ENCODE measurements at places on chromosomes 12 and 14. TPM values are rescaled to one million over a fixed set of nuclear protein-coding genes. Genes with fewer than 3 reads are reported as not detected.

GRCh38 chr12:132069336-132069985, 74.7 kb downstream of the DDX51 start:
- H3K27me3 ChIP-seq, result no peaks in the 10 kb centered on the region
- no peak overlapping the region for H3K4me3 ChIP-seq
- peaks cover 4% of the 10 kb centered on the region for H3K4me1 ChIP-seq
- H3K36me3 ChIP-seq, result peaks cover 83% of the 10 kb centered on the region
- DNase-seq, result no peak

- H3K4me1 ChIP-seq, result no peaks in the 10 kb centered on the region
- H3K27ac ChIP-seq, result peak overlapping the region; percentile 65
- no peak overlapping the region for H3K4me3 ChIP-seq
- no peak for DNase-seq
Measured at GRCh38 chr12:3884671-3885070, 11.5 kb upstream of the PARP11 start.

- DNase-seq, result no peak
- H3K4me1 ChIP-seq, result no peaks in the 10 kb centered on the region
- H3K4me3 ChIP-seq, result no peak overlapping the region
- H3K36me3 ChIP-seq, result no peaks in the 10 kb centered on the region
- H3K27me3 ChIP-seq, result peaks cover 64% of the 10 kb centered on the region
Measured at GRCh38 chr14:56794557-56795283, 15.6 kb downstream of the OTX2 start.

DNA sequence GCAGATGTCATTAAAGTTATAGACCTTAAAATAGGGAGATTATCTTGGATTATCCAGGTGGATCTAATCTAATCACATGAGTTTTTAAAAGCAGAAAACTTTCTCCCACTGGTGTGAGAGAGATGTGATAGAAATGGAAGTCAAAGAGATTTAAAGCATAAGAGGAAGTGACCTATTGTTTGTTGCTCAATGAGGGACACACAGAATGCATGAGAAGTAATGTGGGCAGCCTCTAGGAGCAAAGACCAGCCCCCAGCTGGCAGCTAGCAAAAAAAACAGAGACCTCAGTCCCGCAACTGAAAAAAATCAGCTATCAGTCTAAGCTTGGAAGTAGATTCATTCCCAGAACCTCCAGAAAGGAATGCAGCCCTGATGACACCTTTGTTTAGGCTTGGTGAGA, 24.6 kb upstream of the ANP32D start:
- no peak overlapping the region for H3K4me3 ChIP-seq
- DNase-seq, result no peak
- peaks cover 5% of the 10 kb centered on the region for H3K4me1 ChIP-seq
- H3K36me3 ChIP-seq, result no peaks in the 10 kb centered on the region
- H3K27me3 ChIP-seq, result no peaks in the 10 kb centered on the region

DNA sequence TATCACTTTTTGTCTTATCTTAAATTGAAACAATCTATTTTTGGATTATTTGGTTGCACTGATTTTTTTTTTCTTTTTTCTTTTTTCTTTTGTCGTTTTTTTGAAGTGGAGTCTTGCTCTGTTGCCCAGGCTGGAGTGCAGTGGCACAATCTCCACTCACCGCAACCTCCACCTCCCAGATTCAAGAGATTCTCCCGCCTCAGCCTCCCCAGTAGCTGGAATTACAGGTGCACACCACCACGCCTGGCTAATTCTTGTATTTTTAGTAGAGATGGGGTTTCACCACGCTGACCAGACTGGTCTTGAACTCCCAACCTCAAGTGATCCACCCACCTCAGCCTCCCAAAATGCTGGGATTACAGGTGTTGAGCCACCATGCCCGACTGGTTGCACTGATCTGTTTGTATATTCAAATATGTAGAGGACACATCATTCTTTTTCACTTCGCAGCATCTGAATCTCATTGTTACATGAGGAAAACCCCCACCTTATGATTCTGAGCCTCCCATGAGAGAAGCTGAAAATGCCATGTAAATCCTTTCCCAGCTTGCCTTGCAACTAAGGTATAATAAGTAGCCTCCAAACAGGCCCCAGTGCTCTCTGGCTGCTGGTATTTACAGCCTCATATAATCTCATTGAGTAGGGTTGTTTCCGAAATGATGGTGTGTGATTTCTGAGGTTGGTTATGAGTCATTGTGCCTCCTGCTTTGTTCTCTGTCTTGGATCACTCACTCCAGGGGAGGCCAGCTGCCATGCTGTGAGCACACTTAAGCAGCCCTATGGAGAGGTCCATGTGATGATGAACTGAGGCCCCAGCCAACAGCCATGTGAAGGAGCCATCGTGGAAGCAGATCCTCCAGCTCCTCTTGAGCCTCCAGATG, 5.2 kb upstream of the HSP90B1 start:
- no peaks in the 10 kb centered on the region for H3K36me3 ChIP-seq
- H3K27ac ChIP-seq, result no peak overlapping the region
- no peaks in the 10 kb centered on the region for H3K27me3 ChIP-seq

GRCh38 chr14:73750531-73750901, 36.3 kb upstream of the PNMA1 start:
- no peak overlapping the region for H3K4me3 ChIP-seq
- no peak for DNase-seq
- no peaks in the 10 kb centered on the region for H3K27me3 ChIP-seq
- no peaks in the 10 kb centered on the region for H3K36me3 ChIP-seq

GRCh38 chr14:29273513-29273912, 506.9 kb downstream of the FOXG1 start:
- no peak overlapping the region for H3K4me3 ChIP-seq
- no peaks in the 10 kb centered on the region for H3K4me1 ChIP-seq
- no peaks in the 10 kb centered on the region for H3K36me3 ChIP-seq
- no peak for DNase-seq

- H3K27me3 ChIP-seq, result no peaks in the 10 kb centered on the region
- H3K4me1 ChIP-seq, result peaks cover 13% of the 10 kb centered on the region
- no peak for DNase-seq
- H3K27ac ChIP-seq, result no peak overlapping the region
- H3K36me3 ChIP-seq, result no peaks in the 10 kb centered on the region
Measured at GRCh38 chr12:110115675-110116074, 8.5 kb upstream of the IFT81 start.

The NTS gene
- 0.79 TPM for total RNA-seq

The SMCO2 gene
- total RNA-seq, result not detected

The SOCS4 gene
- total RNA-seq, result 18.7 TPM

The ZNF891 gene
- 0.77 TPM for total RNA-seq

The CLEC6A gene
- not detected for total RNA-seq

The ADCY4 gene
- total RNA-seq, result 34.9 TPM

The INHBC gene
- not detected for total RNA-seq
